ENCODE measurements at places on chromosomes 5 and 9.

- DNase-seq = no peak
Measured at GRCh38 chr5:3220201-3220600, 375.4 kb upstream of the IRX1 start.

GRCh38 chr9:35858458-35858857 lies 11.7 kb downstream of the OR13J1 start:
- DNase-seq = no peak

DNA sequence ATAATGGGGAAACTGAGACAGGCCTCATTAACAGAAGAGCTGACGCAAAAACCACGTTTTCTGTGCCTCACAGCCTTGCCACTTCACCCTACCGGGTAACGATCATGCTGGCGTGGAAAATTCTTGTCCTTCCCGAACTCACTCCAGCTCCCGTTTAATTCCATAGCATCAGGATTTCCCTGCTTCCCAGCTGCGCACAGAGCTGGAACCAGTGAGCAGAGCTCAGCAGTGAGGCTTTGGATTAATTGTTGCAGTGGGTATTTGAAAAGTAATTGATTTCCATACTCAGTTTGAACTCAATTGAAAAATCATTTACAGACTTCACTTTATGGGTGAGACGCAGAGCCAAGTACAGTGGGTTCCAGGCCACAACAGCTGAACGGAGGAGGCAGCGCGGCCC lies 199.0 kb upstream of the ADAMTS16 start:
- DNase-seq = no peak

DNA sequence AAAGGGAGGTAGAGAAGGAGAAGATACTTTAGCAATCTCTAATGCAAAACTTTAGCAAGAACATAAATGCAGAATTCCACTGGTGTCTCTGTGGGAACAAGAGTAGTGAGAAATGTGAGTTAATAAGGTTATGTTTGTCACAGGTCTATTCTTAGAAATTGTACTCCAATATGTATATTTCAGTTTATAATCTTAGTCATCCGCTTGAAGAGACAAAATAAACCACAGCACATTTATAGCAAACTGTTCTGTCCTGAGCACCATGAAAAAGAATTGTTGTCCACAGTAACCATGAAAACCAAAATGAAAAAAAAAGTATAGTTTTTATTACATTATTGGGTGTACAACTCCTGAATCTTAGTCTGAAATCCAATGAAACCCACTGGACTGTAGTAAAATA lies 93.6 kb upstream of the TSLP start:
- no peak for DNase-seq

DNA sequence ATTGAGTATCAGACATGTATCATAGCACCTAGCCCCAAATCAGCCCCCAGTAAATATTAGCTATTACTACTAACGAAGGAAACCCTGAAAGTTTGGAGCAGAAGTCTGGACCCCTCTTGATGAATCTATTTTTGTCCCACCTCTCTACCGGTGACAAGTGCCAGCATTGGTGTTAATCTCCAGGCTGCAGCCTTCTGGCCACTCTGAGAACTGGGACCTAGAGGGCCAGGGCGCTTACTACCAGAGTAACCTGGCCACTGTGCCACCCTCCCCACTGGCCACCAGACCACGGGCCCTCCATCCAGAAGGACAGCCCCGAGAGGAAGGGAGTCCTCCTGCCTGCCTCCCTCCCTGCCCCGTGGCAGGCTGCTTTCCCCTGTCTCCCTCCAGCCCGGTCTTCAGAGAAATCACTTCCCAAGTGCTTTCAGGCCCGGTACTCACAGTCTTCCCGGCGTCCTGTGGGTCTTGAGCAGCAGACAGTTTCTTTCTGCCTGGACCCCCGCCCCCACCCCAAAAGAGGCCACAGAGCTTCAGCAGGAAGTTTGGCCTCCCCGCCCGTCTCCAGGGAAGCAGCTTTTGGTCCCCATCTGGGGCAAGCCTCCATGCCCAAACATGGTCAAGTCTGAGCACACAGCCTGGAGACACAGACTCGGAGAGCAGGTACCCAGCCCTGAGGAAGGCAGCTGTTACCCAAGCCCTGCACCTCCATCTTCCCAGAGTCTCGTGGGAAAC lies at the start of gene KCNMB1:
Gene KCNMB1 (minus strand): TSS at position 550 of the 732 bp plus-strand sequence. CDS start 3,920 bp downstream, outside the sequence.
- no peak for DNase-seq

DNA sequence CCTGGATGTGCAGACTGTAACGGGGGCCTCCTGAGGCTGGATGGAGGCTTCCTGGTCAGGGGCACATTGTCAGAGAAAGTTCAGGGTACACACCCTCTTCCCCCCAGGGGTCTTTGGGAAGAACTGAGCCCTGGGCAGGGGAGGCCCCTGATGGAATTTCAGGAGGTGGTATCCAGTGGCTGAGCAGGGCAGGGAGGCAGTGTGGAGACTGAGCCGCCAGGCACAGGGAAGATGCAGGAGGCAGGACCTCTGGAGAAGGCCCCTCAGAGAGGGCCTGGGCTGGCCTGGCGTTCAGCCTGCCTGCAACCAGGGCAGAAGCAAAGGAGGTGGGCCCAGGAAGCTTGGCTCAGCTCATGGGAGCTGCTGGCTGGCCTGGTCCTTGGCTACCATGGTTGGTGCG lies 53.5 kb downstream of the GTF3C4 start:
- DNase-seq = no peak

DNA sequence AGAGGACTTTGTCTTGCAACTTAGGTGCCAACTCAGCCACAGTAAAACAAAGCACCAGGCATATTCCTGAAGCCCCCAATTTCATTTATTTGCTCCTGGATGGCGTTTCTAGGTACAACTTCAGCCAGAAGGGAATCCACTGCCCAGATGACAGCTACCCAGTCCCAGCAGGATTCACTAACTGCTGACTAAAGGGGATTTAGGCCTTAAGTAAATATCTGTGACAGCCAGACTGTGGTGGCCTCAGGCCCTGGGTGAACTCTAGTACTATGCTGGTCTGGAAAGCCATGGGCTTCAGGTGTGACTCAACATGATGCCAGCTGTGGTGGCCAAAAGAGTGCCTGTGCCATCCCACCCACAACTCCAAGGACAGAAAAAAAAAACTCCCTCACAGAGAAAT lies 396.1 kb upstream of the CCNG1 start:
- DNase-seq = no peak

GRCh38 chr5:56740868-56741267 lies 74.5 kb upstream of the MAP3K1 start:
- no peak for DNase-seq

- no peak for DNase-seq
Measured at GRCh38 chr9:75592586-75592985, 297.9 kb upstream of the PCSK5 start.

DNA sequence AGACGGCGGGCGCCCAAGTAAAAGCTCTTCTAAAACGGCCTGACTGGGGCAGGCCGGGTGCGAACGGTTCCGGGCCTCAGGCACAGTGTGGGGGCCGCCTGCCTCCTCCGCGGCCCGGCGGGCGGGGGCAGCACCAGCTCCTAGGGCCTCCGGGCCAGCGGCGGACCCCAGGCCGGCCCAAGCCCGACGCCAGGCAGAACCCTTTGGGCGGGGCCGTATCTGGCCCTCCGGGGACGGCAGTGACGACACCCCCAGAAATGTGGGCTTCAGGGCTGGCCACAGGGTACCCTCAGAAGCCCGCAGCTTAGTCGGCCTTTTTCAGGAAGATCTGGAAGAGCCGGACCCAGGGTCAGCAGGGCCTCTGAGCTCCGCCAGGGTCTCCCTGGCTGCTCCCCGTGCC lies 4.0 kb downstream of the LTC4S start:
- no peak for DNase-seq

DNA sequence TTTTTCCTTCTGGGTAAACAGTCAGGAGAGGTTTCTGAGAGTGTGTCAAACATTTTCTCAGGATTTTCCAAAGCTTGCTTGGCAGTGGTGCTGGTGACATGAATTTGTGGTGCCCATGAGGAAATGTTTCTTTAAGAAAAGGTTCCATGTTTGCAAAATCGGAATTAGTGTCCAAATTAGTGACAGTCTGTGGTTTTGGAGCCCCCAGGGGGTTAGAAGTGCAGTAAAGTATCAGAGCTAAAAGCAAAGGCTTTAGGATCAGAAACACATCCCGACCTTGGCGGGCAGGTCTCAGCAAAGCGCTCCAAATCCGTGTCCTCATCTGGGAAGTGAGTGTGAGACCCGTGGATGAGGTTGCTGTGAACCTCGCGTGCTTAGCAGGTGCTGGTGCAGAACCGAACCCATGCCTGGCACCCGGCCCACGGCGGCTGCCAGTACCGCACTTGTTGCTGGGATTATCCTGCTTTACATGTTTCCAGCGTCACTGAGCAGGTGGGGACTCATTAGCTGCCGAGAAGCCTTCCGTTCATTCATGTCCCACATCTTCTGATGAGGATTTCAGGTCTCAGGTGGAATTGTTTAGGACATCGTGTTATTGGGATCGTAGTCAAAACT lies 70.8 kb upstream of the COL5A1 start:
- DNase-seq = no peak

DNA sequence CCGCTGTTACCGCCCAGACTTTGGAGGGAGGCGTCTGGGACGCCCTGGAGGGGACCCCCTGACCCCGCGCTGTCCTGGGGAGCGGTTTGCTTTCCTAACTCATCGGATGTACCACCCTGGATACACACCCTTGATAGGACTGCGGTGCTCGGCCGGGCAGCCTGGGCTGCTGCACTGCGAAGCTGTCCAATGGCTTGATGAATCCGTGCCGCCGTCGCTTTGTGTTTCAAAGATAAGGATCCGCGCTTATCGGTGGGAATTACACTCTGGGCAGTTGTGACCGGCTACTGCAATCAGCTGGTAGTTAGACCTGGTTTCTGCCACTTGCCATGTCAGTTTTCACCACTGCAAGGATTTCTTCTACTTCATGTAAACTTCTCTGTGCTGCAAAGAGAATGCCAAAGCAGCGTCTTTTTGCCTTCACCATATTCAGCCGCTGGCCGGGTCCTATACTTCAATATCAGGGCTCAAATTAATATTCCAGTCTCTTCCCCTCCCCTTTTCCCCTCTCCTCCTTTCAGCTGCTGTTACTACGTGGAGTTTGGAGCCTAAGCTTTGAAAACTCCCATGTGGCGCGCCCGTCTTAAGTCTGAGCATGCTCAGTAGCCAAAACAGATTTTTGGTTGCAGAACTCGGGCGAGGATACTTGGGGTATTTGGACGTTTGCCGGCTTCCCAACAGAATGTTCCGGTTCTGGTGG lies 727 bp downstream of the SMAD5 start:
- DNase-seq = no peak

- DNase-seq = no peak
Measured at GRCh38 chr5:59069438-59070079, 486.7 kb downstream of the RAB3C start.

DNA sequence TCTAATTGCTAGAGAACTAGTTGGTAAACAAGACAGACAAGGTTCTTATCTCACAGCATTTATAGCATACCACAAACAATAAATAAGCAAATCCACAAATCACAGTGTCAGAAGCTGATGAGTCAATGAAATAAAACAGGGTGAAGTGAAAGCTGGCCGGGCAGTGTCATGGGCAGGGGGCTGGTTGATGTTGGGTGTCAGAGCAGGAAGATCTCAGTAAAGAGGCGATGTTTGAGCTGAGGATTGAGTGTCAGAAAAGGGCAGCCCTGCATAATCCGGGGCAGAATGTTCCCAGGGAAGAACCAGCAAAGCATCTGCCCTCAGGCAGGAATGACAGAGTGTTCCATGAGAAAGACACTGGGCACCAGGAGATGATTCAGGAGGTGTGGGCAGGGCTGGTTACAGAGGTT lies 183.4 kb downstream of the GOLPH3 start:
- no peak for DNase-seq

GRCh38 chr9:17528859-17529258 lies 50.0 kb upstream of the SH3GL2 start:
- no peak for DNase-seq

GRCh38 chr9:107137495-107138202 lies 145.4 kb upstream of the RAD23B start:
- no peak for DNase-seq

DNA sequence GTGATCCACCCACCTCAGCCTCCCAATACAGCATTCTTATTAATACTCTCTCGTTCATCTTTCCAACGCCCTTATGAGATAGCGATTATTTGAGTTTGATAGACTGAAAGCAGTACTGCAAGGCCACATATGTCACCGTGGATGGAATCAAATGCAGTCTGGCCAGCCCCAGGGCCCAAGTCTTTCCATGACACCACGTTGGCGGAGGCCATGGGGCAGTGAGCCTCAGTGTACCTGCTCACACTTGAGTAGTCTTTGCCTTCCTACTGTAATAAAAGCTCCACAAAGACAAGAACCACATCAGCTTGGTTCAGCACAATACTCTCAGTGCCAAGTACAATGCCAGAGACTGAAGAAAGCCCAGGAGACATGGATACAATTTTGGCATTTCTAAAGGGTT lies 88.5 kb downstream of the TTLL11 start:
- no peak for DNase-seq

- no peak for DNase-seq
Measured at GRCh38 chr5:129593525-129593924, 133.4 kb downstream of the ADAMTS19 start.

GRCh38 chr9:129514497-129514867 lies 106.4 kb downstream of the C9orf50 start:
- no peak for DNase-seq

GRCh38 chr5:87877495-87877894 lies 391.1 kb downstream of the TMEM161B start:
- DNase-seq = no peak

GRCh38 chr9:120846251-120846889 lies 3.6 kb upstream of the PSMD5 start:
- no peak for DNase-seq

DNA sequence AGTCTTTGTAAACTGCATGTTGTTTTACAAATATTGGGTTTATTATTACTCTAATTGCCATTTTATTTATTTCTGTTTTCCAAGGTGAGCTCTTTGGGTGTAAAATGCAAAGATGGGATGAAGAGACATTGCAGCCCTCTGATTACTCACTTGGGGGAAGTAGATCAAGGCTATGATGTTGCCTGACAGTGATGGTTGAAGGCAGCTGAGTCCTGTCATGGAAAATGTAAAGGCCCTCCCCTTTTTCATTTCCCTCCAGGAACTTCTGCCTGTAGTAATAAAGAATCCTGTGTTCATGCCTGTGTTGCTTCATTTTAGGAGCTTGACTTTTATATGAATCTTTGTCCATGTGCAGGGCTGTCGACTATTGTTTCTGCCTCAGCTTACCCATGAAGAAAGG lies 605.4 kb upstream of the CLINT1 start:
- DNase-seq = no peak

DNA sequence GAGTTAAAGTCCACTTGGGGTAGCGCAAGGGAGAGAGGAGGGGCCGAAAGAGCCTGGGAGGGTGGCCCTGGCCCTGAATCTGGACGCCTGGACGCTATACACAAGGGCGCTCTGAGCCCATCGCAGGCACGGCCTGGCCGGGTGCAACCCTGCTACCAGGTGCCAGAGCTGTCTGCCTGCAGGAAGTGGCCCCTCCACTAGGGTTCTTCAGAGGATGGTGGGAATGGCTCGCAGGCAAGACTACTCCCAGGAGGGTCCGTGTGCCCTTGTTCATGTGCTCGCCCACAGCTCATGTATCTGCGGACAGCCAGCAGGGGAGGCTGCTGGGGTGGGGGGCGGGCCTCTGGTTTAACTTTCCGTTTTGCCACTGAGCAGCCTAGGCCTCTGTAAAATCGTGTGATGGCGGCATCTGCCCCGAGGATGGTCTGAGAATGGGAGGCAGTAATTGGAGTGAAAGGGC lies 1.4 kb upstream of the NKD2 start:
- no peak for DNase-seq
